ENCODE measurements at places on chromosomes 2 and 18.

GRCh38 chr2:134392442-134393074 is 138.7 kb downstream of the MGAT5 start:
- no peak for DNase-seq

DNA sequence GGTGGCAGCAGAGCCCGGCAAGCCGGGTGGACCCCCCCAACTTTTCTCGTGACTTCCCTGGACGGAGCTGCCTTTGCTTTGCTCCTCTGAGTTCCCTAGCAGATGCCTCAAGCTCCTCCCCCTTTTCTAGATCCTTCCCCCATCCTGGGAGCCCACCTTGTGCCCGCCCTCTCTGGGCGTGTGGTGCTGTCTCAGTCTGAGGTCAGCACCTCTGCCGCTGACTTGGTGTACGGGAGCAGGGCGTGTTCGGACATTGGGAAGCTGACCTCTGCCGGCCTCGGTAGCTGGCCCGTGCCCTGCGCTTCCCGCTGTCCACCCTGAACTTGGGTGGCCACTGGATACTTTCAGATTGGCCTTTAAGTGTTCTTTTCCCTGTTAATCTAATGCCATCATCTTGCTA is 19.6 kb upstream of the ESPNL start:
- DNase-seq: no peak

DNA sequence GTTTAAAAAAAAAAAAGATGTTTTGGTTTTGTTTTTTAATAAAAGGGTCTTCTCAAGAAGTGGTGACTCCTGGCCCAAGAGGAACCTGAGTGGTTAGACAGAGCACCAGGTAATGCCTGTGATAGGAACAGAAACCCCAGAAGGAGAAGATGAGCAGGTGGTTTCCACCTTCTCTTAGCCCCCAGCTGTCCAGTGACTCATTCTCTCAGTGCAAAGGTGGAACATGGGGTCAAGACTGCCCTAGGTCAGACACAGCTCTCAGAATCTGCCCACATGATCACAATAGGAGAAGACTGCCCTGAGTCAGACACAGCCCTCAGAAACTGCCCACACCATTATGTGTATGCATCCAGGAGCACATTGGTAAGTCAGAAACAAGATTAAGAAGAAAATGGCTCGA is 61.8 kb downstream of the TBC1D8 start:
- no peak for DNase-seq

DNA sequence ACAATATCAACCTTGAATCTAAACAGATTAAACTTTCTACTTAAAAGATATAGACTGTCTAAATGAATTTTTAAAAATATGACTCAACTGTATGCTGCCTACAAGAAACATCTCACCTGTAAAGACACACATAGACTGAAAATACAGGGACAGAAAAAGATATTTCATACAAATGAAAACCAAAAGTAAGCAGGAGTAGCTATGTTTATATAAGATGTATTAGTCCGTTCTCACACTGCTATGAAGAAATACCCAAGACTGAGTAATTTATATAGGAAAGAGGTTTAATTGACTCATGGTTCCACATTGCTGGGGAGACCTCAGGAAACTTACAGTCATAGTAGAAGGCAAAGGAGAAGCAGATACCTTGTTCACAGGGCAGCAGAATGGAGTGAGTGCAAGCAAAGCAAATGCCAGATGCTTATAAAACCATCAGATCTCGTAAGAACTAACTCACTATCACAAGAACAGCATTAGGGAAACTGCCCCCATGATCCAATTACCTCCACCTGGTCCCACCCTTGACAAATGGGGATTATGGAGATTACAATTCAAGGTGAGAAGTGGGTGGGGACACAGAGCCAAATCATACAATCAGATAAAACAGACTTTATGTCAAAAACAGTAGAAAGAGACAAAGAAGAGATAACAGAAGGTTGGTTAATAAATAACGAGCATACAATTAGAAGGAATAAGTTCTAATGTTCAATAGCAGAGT is 214.4 kb upstream of the SLC39A10 start:
- DNase-seq: no peak

GRCh38 chr2:239047420-239047819 is 199.5 kb downstream of the TWIST2 start:
- no peak for DNase-seq

DNA sequence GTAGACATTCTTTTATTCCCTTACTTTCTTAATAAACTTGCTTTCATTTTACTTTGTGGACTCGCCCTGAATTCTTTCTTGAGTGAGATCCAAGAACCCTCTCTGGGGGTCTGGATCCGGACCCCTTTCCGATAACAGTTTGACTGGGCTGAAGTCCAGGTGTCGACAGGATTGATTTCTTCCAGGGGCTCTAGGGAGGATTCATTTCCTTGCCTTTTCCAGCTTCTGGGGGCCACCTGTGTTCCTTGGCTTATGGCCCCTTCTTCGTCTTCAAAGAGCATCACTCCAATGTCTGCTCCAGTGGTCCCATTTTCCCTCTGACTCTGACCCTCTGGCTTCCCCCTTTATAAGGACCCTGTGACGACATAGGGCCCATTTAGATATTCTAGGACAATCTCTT is 67.5 kb downstream of the COPS8 start:
- no peak for DNase-seq

GRCh38 chr2:20061476-20061875 is 10.0 kb upstream of the LAPTM4A start:
- DNase-seq: no peak

GRCh38 chr2:53575721-53576124 is 191.9 kb upstream of the CHAC2 start:
- no peak for DNase-seq

- DNase-seq: no peak
These were observed 57.5 kb downstream of the CXCR4 start for GRCh38 chr2:136060416-136060815.

DNA sequence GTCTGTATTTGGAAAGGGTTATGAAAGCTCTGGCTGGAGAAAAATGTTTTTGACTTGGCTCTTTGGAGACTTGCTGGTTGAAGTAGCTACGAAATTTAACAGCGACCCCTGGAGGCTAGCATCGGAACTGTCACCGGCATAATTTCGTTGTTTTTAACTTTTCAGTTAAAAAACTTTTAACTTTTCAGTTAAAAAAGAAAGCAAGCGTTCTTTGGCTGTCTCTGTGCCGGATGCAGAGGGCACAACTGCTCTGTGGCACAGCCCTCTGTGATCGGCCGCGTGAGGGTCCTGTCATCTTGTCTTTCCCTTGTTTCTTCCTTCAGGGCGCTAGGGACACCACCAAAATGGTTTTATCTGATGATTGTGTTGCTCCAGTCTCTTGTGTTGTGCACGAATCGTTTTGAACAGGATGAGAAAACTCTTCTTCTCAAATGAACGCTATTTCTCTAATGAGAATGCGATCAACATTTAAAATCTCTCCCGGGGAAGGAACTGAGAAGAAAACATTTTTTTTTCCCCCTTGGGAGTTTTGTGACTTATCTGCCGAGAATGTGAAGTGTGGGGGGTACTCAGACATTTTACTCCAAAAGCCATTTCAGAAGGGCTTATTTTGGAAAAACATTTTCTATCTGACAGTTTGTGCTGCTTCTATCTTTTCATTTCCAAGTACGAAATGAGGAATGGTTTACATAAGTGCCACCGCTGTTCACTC is 57.1 kb downstream of the ADCYAP1 start:
- peak; percentile 9 for DNase-seq

GRCh38 chr18:55012008-55012407 is 52.7 kb upstream of the CCDC68 start:
- no peak for DNase-seq

- DNase-seq: no peak
These were observed 577.4 kb downstream of the CPS1 start for GRCh38 chr2:211133766-211134165.

GRCh38 chr18:50401888-50402287 is 27.0 kb downstream of the SKA1 start:
- DNase-seq: no peak

GRCh38 chr2:124623560-124623959 is 598.5 kb downstream of the CNTNAP5 start:
- no peak for DNase-seq

- DNase-seq: no peak
These were observed 19.4 kb downstream of the ITGB1BP1 start for GRCh38 chr2:9403924-9404323.

DNA sequence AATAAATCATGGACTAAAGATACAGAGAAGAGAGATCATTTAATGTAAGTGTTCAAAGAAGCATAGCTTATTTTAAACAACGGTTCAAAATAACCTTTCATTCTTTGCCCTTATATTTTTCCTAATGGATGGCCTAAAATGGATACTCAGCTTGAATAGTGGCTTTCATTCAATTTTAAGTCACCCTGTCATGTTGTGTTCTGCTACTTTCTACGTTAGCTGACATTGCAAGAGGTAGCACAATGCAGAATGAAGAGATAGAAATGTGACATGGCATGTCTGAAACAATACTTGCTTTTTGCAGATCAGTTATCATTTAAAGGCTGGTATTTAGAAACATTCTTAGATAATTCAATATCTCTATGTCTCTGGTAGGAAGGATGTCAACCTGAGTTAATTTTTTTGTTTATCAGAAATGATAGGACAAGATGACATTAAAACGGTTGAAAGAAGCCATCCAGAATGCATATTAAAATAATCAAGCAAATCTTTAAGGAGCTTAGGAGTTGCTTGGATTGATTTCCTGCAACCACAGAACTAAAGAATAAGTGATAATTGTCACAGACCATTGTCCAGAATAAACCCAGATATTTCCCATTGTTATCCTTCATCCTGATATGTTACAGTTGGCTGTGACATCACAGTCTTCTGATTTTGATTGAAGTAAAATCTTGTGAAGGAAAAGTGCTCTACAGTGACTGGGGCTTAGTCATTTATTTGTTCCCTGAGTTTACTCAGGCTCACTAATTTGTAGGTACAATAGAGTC is 41.7 kb upstream of the CAVIN2 start:
- no peak for DNase-seq

DNA sequence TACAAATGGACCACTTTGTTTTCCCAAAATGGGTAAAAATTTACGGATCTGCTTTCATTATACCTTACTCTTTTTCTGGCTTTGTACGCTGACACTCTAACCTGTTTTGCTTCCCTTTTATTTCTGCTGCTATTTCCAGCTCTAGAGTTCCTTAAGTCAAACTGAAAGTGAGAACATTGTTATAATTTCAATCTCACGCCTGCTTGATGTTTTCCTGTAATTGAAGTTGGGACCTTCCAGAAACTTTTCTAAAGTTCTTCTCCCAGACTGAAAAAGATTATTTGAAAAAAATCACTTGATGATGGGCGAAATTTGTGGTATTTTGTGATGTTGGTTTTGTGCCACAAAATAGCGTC is 1.8 kb downstream of the GLS start:
- DNase-seq: peak; percentile 33

- DNase-seq: no peak
These were observed 44.7 kb downstream of the PSD4 start for GRCh38 chr2:113218283-113219091.

DNA sequence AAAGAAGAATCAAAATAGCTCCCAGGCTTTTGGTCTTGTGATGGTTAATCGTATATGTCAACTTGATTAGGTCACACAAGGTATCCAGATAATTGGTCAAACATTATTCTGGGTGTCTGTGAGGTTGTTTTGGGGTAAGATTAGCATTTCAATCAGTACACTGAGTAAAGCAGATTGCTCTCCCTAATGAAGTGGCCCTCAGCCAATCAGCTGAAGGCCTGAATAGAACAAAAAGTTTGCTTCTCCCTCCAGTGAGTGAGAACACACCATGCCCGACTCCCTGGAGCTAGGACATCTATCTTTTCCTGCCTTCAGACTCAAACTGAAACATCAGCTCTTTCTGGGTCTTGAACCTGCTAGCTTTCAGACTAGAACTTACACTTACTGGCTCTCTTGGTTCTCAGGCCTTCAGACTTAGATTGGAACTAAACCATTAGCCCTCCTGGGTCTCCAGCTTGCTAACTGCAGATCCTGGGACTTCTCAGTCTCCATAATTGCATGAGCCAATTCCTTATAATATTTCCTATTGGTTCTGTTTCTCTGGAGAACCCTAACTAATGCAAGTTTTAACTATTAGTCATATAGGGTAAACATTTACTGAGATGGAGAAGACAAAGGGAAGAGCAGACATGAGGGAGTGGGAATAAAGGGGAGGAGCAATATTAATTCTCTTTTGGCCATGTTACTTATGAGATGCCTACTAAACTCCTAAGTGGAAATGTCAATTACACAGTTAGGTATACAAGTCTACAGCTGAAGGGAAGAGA is 25.5 kb downstream of the LNPK start:
- no peak for DNase-seq

DNA sequence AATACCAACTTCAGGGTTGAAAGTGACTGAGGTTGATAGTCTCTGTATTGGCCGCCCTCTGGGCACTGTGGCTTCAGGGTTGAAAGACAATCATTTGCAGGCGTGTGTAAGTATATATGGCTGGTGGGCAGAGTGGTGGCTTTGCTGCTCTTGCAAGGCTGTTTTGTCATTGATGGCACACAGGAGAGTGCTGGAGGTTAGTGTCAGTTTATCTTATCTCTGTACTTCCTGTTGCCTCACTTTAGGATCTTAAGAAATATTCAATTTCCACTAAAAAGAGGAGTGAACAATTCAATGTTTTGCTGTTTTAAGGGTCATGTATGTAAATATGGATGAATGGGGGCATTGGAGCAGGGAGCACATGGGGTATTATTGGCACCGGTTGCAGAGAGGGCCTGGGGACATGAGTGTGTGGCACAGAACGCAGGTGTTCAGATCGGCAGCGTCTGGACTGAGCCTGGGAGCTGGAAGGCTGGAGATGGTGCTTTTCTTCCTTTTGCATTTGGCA is 51.5 kb downstream of the NCK2 start:
- no peak for DNase-seq

DNA sequence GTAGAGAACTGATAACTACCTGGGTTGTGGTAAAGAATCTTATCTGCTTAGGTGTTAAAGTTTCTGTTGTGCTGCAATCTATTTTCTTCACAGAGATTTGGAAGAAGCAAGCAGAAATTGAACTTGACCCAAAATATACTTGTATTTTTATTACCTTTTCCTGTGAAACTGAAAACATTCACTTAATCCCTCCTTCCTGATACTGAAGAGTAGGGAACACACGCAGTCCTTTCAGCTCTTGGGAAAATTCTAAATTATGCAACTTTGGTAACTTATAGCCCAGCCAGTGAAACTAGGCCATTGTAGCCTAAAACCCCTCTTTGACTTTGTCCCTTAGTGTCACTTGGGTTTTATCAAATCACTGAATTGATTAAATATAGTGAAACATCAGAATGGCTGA is 128.4 kb upstream of the MEIS1 start:
- DNase-seq: no peak

- DNase-seq: no peak
These were observed 89.0 kb downstream of the AAK1 start for GRCh38 chr2:69554568-69554967.

- DNase-seq: no peak
These were observed 34.1 kb upstream of the NXPH2 start for GRCh38 chr2:138814123-138814898.
